ENCODE measurements at places on chromosomes 12 and 14. TPM values are rescaled to one million over a fixed set of nuclear protein-coding genes. Genes with fewer than 3 reads are reported as not detected.

DNA sequence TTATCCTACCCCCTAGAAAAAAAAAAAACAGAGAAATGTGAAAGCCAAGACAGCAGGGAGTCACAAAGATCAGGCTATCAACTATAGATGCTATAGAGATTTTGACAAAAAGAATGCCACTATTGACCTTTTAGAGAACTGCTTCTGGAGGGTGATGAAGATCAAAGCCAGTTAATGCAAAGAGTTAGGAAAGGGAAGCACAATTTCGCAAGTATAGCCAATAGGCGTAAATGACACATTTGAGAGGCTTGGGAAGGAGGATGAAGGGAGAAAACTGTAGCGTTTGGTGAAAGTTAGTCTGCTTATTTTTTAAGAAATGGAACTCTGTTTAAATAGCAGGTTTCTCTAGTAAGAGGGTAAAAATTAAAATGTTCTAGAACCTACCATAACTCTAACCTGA lies 190.7 kb downstream of the DUSP6 start:
- no peak for DNase-seq

DNA sequence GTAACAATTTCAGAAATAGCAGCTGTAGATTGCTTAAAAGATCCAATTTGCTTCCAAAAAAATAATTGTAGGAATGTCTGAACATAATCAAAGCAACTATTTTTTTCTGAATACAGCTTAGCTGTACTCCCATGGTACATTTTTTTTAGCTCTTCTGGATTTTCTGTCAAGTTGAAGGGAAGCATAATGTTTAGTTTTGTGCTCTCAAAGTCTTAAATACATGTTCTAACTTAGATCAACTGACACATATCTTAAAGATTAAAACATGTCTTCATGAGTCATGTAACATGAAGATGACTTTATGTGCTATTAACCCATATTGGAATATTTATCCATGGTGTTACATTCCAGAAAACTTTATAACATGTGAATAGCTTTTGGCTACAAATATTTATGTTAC lies 255.7 kb downstream of the BTG1 start:
- DNase-seq: no peak

- no peak for DNase-seq
Observed at GRCh38 chr14:36768638-36769337, 107.1 kb downstream of the PAX9 start.

GRCh38 chr14:77204459-77204771 lies 22.8 kb downstream of the TMEM63C start:
- no peak for DNase-seq

- DNase-seq: peak; percentile 46
Observed at GRCh38 chr12:42422785-42423184, 96.8 kb downstream of the PPHLN1 start.

- peak; percentile 83 for DNase-seq
Observed at GRCh38 chr14:69152181-69152901, 578 bp downstream of the DCAF5 start.

The KIF21A gene
- total RNA-seq: 4.7 TPM

The KRT85 gene
- not detected for total RNA-seq
